ENCODE measurements at places on chromosomes 3 and 15.
A peak's percentile ranks its signal among the peaks of the same experiment; 100 is the strongest.

DNA sequence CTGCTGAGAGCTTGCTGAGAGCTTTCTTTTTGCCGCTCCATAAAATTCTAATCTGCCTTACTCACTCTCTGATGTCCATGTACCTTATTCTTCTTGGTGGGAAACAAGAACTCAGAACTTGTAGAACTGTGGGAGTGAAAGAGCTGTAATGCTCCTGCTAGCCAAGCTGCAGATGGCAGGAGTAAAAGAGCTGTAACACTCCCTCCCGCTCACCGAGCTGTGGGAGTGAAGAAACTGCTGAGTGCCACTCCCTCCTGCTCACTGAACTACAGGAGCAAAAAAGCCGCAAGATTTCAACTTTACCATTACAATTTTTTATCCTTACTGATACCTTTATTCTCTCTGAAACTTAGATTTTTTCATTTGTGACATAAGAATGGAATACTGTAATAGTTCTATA lies 199.1 kb downstream of the SI start:
- no peak for DNase-seq

DNA sequence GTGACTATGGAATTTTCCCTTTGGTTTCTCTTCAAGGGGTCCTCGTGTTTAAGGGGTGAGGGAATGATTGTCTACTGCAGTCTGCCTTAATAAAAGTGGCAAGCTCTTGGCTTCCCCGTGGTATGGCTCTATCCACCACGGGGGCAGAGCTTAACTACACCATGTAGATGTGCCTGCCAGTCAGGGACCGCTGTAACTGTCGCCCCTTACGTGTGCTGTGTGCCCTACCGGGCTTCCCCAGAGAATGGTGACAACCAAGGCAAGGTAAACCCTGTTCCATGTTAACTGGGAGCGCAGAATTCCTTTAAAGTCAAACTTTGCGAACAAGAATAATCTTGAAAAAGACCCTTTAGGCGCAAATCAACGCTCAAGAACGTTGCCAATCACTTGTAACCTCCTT lies 966 bp upstream of the C3orf80 start:
- DNase-seq = no peak

DNA sequence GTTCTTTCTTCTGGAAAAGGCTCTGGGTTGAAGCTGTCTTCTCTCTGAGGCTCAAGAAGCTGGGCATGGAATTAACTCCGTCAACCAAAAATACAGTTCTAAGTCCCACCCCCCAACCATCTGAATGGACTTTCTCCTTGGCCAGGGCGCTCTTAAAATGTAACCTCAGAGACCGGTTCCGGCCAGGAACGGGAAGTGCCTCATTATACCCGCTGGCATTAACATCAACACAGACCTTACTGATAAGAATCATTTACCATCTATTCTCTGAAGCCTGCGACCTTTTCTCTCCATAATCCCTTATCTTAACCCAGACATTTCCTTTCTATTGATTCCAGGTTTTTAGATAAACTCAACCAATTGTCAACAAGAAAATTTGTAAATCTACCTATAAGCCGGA lies 64.7 kb downstream of the ATP1B3 start:
- DNase-seq = no peak

GRCh38 chr3:108125550-108126071 lies 34.8 kb upstream of the CD47 start:
- peak; percentile 64 for DNase-seq

DNA sequence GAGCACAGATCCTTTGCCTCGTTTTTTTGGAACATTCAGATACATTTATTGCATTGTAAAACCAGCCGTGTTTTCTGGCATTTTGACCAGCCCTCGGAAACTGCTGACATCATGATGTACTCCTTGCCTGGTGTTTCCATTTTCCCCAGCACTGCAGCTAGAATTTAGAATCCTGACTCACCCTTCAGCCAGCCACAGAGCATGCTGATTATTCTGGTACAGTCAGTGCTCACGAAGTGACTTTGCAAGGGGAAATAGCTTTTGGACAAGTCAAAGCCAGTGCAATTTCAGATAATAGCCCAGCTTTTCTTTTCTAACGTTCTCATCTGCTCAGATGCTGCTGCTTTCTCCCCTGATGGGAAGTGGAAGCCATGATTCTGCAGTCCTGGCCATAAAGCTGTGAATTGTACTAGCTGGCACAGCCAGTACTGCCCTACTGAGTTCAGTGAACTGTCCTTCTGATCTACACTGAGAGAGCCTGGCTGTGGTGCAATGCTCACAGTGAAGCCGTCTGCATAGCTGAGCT lies 12.1 kb upstream of the CNBP start:
- no peak for DNase-seq

GRCh38 chr3:13514639-13515435 lies 34.1 kb upstream of the FBLN2 start:
- DNase-seq = no peak

DNA sequence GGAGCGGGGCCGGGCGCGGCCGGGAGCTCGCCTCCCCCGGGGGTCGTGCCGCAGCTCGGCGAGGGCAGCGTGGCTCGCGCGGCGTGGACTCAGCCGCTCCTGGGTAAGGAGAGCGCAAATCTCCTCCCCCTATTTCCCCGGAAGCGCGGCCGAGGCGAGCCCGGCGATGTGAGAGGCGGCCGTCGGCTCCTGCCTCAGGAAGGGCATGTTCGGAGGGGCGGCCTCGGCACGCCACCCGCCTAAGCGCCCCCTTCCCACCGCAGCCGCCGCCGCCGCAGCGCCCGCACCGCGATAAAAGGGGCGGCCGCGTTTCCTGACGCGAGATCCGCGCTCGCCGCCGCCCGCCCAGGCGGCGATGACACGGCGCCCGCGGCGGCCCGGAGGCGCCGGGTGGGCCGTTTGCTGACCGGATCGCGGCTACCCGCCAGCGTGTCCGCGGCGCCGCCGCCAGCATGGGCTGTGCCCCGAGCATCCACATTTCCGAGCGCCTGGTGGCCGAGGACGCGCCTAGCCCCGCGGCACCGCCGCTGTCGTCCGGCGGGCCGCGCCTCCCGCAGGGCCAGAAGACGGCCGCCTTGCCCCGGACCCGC lies at the start of gene PDE8A:
PDE8A (plus strand) TSS at position 146 of the 590 bp plus-strand sequence; CDS start at position 453, 307 bp downstream.
- DNase-seq = peak; percentile 36

DNA sequence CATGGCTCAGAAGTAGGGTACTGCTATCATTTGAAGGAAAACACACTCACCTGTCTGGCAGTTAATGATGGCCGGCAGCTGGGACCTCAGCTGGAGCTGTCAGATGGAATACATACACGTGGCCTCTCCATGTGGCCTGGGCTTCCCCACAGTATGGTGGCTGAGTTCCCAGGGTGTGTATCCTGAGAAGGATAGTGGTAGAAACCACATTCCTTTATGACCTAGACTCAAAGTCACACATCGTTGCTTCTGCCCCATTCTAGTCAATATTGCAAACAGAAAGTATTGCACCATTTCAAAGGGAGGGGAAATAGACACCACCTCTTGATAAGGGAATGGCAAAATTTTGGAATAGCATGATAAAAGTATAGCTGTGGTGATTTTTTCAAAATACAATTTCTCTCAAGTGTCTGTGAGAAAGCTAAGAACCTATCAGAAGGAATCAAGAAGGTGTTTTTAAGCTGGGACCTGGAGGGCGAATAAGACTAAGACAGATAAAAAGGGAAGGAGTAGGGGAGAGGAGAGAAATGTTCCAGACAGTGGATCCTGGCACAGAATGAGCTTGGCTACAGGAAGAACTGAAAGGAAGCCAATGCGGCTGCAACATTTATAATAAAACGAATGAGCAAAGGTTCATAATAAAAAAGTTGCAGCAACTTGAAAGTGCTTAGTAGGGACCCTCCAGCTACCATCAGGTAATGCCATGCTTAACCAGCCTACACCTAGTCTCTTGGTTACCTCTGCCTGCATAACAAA lies 40.1 kb upstream of the GALNT15 start:
- no peak for DNase-seq

- DNase-seq = no peak
These were observed 112.2 kb upstream of the TSPAN3 start for GRCh38 chr15:77183066-77183465.

GRCh38 chr15:74040109-74040850 lies 42.1 kb downstream of the GOLGA6A start:
- DNase-seq = no peak

- DNase-seq = no peak
These were observed 127.1 kb downstream of the FMN1 start for GRCh38 chr15:33067456-33067855.

DNA sequence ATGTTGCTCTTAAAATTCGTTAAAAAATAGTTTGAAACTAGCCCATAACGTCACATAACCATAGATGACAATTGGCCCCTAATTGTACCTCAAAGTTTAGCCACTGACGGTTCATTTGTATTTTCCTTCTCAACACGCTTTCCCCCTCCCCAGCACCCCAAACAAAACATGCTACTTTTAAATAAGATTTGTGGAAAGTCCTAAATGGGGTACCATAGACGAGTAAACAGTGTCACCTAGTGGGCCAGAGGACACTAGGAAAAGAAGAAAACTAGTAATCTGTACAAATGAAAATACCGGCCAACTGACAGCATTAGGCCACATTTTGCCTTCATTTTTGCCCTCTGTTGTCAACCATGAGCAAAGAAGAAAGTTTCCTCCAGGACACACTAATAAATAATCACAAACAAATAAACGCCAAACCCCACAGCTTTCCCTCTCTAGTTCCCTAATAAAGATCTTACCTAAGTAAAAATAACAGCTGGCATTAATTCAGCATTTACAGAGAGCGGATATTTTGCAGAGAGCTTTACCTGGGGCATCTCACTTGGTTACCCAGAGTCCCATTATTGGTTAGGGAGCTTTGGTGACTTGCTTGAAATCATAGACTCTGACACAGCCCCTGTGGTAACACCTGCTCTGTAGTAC lies 175.1 kb upstream of the ATP11B start:
- DNase-seq = no peak

DNA sequence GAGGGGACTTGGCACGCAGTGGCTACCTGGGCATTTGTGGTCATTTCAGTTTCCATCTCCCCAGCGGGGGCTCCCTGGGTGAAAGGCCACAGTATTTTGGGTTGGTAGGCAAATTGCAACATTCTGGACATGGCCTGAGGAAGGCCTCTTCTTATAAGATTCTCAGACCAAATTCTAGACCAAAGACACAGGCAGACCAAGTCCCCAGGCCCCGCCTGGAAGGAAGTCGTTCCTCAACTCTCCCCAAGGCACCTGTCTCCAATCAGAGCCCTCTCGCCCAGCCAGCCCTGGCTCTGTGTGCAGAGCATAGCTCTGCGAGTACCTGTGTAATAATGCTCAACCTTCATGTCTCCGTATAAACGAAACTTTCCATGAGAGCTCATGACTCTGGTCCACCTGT lies 53.1 kb downstream of the GRIP2 start:
- no peak for DNase-seq

GRCh38 chr3:101340591-101340990 lies 20.2 kb upstream of the IMPG2 start:
- no peak for DNase-seq

DNA sequence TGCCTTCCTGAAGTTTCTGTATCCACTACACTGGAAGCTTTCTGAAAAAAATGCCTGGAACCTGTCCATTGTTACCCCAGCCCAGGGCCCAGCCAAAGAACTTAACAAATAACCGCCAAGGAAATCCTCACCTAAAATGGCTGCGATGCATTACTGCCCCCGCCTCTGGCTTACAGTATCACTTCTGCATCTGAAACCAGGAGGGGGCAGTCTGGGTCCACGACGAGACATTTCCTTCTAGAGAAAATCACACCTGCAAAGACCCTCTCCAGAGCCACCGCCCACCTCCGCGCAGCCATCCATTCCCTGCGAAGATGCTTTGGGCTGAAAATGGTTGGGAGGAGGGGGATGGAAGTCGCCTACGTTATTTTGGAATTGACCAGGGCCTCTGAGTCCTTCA lies 22.4 kb upstream of the CELF6 start:
- peak; percentile 37 for DNase-seq

GRCh38 chr3:188578576-188579363 lies 424.8 kb downstream of the LPP start:
- DNase-seq = no peak

GRCh38 chr3:77682162-77682561 lies 642.3 kb downstream of the ROBO2 start:
- no peak for DNase-seq

DNA sequence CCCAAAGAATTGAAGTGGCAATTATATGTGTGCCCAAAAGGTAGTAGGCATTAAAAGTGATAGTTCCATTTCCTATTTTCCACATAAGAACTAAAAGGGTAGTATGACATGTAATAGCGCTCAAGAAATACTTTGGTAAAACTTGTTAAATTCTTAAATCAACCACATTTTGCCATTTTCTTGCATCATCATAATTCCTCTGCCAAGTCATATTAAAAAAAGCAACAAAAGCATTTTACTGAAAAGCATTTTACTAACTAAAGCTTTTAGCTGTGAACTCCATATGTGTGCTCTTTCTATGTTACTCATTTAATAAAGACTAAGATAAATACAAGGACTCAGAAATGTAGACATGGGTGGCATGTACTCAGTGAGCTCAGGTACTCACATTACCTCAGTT lies 70.1 kb downstream of the GPR160 start:
- DNase-seq = no peak

DNA sequence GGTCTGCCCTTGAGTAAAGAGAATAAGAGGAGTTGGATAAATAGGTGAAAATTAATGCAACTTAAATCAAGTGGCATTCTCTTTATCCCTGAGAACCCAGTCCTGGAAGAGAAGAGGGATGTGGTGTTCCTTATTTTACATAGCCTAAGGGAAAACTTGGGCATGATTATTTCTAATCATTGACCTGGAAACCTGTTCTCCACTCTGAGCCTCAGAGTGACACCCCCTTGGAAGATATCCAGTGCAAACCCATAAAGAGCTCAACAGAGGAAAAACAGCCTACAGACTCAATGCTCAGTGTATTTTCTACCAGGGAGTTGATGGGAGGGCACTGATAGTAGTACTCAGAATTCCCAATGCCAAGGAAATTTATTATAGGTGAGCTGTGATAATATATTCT lies 22.0 kb downstream of the SLC15A2 start:
- no peak for DNase-seq

DNA sequence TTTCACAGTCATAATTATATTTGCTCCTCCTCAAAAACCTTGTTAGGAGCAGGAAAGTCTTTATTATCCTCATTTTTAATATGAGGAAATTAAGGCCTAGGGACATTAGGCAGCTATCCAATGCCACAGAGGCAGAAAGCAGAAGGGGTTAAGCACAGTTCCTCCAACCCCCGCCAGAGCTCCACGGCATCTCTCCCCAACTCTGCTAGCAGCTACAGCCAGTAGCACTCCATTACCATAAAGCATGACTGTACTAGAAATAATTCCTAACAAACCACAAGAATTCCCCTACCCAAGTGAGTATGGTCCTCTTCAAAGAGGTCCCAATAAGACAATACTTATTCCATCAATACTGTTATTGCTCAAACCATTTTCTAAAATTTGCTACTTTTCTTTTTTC lies 9.8 kb downstream of the HEG1 start:
- no peak for DNase-seq

- no peak for DNase-seq
These were observed 280.3 kb upstream of the MME start for GRCh38 chr3:154799800-154800199.

DNA sequence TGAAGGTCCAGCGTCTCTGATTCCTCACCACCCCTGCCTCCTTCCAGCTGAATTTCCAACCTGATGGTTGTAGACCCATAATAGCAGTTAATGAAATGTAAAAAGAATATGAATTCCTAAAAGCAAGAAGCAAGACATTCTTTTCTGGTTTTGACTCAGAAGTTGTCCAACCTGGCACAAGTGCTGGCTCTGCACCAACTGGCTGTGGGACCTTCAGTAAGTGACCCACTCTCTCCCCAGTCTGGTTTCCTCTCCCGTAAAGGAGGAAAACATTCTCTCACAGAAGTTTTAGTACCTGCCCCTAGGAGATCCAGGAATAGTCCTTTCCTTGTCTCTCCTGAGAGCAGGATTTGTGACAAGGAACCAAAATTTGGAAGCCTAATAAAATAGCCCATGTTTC lies 236.9 kb upstream of the TRIM42 start:
- no peak for DNase-seq

- peak; percentile 62 for DNase-seq
These were observed 451 bp downstream of the CHCHD4 start for GRCh38 chr3:14124223-14124614.
